IPS-NIHi11 (cell line): ENCODE measurements at places on chromosomes 5 and 9.

DNA sequence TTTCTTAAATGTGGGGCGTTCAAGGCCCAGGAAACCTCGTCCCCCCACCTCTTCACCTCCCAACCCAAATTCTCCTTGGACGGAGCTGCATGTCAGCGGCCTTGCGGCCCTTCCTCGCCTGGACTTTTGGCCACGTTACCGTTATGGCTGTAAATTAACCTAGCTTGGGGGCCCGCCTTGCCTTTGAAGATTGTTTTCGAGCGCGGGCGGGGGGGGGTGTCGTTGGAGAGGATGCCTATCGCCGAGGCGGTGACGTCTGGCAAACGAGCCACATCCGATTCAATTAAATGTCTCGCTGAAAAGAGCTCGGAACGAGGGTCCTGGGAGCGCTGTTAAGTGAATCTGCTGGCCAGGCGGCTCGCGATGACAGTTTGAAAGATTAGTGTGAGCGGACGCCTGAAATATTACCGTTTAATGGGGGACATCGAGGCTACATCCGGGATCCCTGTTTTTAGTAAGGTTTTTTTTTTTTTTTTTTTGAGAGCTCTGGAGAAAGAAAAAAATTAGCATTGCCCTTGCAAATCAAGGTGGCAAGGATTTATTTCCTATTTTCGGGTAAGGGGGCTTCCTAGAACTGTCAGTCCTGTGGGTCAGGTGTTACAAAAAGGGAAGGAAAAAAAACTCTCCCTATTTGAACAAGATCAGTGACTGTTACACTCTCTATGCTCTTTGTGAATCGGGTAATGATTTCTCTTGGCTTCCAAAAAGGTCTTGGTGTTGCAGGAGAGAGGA lies 2.3 kb upstream of the NKX2-5 start:
- no peak for DNase-seq

GRCh38 chr9:78677326-78677725 lies 380.4 kb downstream of the PSAT1 start:
- no peak for DNase-seq

DNA sequence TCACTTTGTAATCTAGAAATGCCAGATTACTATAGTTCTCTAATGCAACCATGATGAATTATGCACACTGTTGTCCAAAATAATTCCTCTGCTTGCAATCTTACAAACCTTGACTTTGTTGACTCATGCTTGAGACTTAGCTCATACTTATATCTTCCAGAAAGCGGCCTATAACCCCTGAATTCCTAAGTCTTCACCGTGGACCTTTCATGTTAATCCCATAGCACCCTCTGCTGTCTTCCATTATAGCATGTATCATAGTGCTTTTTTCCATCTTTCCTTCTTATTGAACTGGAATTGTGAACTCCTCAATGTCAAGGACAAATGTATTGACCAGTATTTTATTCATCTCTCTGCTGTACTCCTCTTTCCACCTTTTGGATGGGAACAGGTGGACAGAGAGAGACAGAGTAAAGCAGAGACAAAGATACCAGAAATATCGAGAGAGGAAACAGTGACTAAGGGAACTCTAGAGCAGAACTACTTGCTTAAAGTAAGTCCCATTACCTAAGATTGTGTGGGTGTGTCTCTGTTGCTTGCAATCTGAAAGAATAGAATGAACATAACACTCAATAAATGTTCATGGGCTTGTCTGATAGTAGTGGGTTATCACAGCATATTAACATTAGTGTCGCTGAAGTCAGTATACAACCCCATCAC lies 110.0 kb downstream of the LURAP1L start:
- no peak for DNase-seq

DNA sequence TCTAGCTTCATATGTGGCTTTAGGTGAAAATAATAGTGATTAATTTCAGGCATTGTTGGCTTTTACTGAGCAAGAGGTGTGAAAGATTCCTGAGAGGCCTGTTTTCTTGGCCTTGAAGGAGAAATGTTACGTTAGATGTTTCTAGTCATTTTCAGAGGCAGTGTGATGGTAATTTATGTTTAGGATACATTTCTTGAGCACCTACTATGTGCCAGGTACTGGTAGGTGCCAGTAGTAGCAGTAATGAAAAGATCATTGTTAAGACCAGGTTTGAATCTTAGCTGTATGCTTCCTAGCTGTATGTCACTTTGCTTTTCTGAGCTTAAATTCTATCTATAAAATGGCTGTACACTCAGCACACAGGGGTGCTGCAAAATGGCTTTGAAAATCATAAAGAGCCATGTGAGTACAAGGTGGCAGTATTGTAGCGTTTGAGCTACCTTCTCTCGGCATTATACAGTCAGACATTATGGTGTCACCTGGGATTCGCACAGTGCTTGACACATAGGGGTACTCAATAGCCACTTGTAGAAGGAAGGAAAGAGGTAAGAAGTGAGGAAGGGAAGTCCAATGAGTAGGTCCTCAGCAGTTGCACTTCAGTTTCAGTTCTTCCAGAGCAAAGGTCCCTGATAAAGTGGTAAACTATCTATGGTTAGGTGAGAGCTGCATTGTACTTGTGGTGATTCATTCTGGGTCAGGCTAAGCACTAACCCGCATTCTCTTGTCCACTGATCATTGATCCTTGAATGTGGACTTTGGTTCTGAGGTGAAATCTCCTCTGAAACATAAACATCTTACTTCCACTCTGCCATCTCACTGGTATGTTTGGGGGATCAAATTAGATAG lies 166.5 kb upstream of the NR3C1 start:
- DNase-seq = no peak

GRCh38 chr9:93859431-93860215 lies 95.5 kb downstream of the BARX1 start:
- no peak for DNase-seq

DNA sequence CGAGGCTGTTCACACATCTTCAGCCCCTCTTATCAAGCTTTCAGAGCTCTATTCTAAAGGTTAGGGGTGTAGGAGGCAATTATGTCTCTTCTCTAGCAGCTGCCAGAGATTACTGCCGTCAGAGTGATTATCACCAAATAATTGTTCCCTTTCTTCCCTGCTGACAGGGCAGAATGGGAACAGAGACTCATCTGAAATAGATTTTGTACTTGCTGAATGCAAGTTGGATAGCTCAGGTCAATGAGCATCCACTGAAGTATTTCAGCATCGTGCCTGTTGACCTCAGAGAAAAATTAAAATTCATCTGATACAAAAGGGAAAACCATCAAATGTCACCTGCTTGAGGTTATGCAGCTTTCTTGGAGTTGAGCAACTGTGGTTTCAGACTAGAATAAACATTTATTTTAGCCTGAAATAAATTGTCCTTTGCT lies 213.7 kb upstream of the MAP3K1 start:
- DNase-seq = no peak

DNA sequence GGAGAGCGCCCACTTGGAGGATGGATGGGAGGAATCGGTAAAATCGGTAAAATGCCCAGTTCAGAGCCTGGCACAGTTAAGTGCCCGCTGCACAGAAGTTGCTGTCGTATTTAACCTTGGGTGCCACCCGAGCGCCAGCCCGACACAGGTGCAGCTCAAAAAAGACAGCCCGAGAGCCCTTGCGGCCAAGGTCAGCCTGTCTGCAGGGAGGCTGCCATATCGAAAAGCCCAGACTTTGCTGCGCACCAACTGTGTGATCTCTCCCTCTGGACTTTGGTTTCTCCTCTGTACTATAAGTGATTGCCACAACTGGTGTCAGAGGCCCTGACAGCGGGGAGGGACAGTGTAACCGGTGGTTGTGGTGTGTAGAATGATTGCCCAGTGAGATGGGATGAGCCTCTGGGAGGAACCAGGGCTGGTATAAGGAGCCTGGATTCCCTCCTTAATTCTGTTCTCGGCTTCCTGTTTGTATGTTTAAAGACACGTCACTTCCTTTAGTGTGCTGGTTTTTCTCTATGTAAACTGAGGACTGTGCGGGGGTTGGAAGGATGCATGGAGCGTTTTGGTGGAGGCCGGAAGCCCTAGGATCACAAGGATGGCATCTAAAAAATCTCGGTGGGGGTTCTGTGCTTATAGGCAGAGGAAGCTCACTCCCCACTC lies 792 bp downstream of the NTMT1 start:
- DNase-seq = no peak
